SJCRH30 (cell line): ENCODE measurements at places on chromosomes 7 and 10. TPM values are rescaled to one million over a fixed set of nuclear protein-coding genes. Genes with fewer than 3 reads are reported as not detected.

The GARIN1A gene
- 0.16 and 0.20 TPM in 2 replicates for total RNA-seq

The OR6V1 gene
- not detected in 2 replicates for total RNA-seq

The HOXA6 gene
- 3.8 and 4.6 TPM in 2 replicates for total RNA-seq

The ADCYAP1R1 gene
- total RNA-seq, result not detected in 2 replicates

The PCBD1 gene
- 25.5 TPM in 2 replicates for total RNA-seq

The NUDT1 gene
- total RNA-seq, result 71.2 and 91.3 TPM in 2 replicates

The DHX32 gene
- total RNA-seq, result 33.8 and 35.7 TPM in 2 replicates

The ACTR3C gene
- 1.7 and 4.6 TPM in 2 replicates for total RNA-seq

The AGAP5 gene
- total RNA-seq, result 2.2 and 2.7 TPM in 2 replicates

The GRID2IP gene
- 0.12 and 0.20 TPM in 2 replicates for total RNA-seq

The DYNC1I1 gene
- total RNA-seq, result 7.9 and 11.9 TPM in 2 replicates

The NEUROG3 gene
- total RNA-seq, result 0.26 TPM in 1 of 2 replicates, not detected in the other

The HOXA11 gene
- total RNA-seq, result 5.0 and 5.8 TPM in 2 replicates
